Left hindlimb (tissue), 1 donor: ENCODE measurements at places on chromosomes 16 and 17.

DNA sequence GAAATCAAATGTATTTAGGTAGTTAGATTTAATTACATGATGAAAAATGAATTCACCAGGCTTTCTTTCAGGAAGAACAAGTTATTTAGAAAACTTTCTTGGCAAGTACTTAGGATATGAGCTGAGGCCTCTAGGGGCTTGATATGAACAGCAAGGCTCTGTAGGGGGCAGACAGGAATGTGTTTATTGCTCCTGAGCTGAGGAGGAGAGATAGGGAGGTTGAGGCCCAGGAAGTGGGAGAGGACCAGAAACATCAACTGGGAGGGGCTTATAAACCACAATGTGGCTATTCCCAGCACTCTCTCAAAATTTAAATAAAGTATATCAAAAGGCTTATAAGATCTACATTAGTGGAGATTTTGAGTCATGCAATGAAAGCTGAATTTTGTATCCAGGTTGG, 154.0 kb upstream of the MAF start:
- no peak for DNase-seq

DNA sequence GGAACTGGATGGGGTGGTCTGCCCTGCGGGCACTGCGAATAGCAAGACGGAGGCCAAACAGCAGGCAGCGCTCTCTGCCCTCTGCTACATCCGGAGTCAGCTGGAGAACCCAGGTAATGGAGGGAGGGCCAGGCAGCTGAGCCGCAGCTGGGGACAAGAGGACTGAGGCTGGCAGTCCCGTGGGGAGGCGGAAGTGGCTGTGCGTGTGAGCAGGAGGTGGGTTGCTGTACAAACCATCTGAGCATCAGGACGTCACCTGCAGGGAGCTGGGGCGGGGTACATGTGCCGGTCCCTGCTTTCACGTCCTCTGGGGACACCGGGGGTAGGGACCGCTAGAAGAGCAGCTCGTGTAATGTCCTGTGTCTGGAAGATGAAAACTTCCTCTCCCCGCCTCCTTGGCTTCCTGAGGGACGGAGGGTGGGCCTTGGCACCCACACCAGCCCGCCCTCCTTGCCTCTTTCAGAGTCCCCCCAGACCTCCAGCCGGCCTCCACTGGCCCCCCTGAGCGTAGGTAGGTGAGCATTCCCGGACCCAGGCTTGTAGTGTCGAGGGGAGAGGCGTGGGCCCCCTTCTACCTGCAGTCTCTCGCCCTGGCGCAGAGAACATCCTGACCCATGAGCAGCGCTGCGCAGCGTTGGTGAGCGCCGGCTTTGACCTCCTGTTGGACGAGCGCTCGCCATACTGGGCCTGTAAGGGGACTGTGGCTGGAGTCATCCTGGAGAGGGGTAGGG, 3.7 kb downstream of the ADAD2 start:
- DNase-seq, result no peak

DNA sequence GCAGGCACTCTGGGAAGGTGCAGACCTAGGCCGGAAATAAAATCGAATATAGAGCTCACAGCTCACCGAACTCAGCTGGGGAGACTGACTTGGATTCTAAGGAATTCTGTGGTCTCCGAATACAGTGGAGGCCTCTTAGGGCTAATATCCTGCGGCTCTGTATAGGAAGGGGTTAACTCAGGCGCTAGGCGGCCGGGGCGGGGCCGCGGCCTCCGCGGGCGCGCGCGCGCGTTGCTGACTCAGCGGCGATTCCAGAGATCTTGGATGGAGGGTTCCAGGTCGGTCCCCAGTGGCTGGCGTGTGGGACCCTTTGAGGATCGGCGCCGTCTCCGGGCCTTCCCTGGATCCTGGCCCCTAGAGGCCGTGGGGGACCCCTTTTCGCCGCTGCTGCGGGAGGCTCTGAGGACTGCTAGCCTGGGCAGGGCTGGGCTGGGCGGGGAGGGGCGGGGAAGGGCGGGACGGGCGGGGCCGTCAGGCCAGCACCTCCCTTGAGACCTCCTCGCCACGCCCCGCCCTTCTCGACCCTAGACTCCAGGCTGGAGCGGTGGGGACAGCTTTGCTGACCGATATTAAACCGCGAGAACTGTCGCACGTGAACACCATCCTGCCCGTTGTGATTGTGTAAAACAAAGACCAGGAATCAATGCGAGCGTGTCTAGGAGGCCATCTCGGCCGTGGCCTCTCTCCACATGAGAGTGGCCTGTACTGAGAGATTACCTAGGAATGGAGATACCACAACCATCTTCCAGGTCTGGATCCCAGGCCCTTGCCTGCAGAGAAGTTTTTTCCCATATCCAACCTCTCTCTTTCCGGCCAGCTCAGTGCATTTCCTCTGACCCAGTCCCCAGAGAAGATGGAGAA, 1.4 kb upstream of the PLEKHH3 start:
- DNase-seq, result peak; percentile 91

- DNase-seq, result no peak
Measured at GRCh38 chr16:67050796-67051195, 21.8 kb downstream of the CBFB start.

DNA sequence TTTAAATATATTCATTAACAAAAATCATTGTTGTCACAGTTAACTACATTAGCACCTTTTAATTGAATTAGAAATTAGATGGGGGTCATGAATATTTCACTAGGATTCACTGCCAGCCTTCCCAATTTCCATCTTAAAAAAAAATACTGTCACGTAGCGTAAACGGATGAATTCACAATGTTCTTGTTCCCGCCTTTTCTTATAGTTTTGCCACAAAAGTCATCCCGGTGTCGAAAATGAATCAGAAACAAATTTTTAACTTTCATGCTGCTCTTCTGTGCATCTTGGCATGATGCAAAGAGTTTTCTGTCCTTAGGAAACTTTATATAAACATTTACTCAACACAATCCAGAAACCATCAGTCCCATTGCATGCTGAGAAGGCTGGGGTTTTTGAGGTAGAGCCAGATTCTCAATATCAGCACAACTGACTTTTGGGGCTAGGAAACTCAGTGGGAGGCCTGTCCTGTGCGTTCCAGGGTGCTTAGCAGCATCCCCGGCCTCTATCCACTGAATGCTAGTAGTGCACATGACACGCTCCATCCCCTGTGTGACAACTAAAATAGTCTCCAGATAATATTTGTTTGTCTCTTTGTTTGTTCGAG, 252.9 kb upstream of the XYLT1 start:
- no peak for DNase-seq

GRCh38 chr17:73187203-73187769, 5.6 kb upstream of the COG1 start:
- DNase-seq, result no peak

DNA sequence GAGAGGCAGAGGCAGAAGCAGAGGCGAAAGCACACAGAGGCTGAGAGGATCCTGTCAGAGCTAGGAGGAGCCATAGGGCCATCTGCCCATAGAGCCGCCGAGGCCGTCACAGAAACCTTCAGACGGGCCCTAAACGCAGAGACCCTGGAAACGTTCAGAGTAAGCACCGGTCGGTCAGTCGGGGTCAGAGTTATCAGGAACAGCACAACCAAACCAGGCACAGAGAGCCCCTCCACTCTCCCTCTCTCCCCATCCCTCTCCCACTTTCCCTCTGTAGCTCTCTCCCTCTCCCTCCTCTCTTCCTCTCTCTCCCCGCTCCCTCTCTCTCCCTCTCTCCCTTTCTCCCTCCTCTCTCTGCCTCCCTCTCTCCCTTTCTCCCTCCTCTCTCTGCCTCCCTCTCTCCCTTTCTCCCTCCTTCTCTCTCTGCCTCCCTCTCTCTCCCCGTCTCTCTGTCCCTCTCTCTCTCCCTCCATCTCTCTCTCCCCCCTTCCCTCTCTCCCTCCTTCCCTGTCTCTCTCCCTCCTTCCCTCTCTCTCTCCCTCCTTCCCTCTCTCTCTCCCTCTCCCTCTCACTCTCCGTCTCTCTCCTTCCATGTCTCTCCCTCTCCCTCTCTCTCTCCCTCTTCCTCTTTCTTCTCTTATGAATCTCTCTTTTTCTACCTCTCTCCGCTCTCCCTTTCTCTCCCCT, 138.9 kb downstream of the C16orf95 start:
- DNase-seq, result no peak

- DNase-seq, result peak; percentile 46
Measured at GRCh38 chr17:79834565-79835469, 4.4 kb downstream of the CBX4 start.

- no peak for DNase-seq
Measured at GRCh38 chr17:81918832-81919545, 1.0 kb upstream of the SIRT7 start.

DNA sequence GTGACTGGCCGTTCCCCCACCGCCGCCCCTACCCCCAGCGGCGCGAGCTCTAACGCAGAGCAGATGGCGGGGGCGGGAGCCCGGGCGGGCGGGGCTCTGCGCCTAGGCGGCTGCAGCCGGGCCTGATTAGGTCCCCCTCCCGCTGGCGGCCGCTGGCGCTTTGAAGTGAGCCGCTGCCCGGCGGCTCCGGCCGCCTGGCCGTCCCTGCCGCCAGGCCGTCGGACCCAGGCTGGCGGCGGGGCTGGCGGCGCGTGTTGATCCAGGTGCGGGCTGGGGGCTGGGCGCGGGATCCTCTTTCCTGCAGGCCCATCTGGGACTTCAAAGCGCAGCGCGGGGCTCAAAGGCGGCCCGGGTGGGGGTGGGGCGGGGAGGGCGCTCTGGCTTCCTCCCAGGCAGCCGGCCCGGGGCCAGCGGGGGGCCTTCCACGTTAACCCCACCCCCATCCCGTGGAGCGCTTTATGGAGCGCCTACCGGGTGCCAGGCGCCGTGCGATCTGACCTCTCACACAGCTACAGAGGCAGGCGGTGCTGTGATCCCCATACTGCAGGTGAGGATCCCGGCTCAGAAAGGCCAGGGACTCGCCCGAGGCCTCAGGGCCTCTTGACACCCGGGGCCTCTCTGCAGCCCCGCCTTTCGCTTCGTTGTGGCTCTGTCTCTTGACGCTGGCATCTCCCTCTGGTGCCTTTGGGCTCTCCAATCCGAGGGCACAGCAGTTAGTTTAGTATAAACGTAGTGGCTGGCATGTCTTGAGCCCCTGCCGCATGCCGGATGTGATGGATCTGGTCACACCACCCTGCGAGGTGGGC, 80.0 kb upstream of the NKD1 start:
- DNase-seq, result no peak

DNA sequence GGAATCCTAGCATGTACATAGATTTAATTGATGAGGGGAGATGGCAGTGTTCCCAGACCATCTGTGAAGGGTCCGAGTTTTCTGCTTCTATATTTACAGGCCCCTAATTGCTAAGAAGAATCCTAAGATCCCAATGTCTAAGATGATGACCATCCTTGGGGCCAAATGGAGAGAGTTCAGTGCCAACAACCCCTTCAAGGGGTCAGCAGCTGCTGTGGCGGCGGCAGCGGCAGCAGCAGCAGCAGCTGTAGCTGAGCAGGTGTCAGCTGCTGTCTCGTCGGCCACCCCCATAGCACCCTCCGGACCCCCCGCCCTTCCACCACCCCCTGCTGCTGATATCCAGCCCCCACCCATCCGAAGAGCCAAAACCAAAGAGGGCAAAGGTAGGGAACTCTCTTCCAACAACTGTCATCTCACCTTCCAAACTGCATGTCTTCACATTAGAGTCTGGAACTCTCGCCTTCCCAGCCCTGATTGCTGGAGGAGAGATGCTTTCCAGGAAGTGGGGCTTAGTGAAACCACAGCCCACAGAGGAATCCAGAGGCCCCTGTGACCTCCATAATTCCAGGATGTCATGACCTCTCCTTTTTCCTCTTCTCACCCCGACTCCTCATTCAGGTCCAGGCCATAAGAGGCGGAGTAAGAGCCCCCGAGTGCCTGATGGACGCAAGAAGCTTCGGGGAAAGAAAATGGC, 4.7 kb downstream of the CHD3 start:
- no peak for DNase-seq

DNA sequence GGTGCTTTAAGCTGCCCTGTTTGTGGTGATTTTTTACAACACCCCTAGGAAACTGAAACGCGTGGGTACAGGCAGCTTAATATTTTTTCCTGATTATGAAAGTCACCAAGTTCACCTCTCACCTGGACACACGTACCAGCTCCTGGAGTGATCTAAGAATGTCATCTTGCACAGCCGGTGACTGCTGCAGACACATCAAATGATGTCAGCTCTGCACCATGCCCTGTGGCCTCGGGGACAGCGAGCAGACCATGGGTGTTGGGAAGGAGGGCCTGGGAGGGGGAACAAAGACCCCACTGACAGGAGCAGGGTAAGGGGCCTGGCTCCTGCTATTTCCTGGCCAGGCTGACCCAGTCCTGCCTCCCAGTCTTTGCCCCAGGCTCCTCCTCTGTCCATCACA, 272.7 kb downstream of the PARN start:
- DNase-seq, result no peak

- DNase-seq, result peak; percentile 47
Measured at GRCh38 chr16:10509534-10510025, 70.8 kb downstream of the EMP2 start.

- DNase-seq, result no peak
Measured at GRCh38 chr16:73764321-73764720, 532.3 kb upstream of the PSMD7 start.

DNA sequence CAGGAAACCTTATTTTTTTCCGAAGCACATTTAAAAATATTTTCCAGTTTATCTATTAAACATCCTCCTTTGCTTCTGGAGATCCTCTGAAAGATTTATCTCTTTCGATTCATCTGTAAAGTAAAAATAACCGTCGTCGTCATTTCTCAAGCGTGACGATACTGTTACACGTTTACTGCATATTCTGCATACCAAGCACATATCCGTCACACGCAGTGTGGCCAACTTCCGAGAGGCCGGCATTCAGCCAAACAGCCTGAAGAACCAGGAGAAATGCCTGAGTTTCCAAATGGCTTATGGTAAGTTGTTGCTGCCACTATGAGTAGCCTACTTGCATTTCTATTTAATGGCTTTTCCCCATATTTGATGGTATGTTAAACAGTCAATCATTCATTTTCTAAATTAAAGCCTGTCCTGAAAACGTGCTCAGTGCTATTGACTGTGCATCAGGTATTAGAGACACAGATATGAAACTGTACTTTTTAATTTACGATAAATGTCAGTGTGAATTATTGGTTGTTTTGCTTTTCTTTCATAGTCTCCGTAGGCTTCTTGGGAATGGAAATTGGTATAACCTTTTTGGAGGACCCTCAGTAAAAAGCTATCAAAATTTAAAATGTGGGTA, 275.7 kb downstream of the WWOX start:
- no peak for DNase-seq

- peak; percentile 9 for DNase-seq
Measured at GRCh38 chr16:72997141-72997542, 50.8 kb downstream of the ZFHX3 start.

DNA sequence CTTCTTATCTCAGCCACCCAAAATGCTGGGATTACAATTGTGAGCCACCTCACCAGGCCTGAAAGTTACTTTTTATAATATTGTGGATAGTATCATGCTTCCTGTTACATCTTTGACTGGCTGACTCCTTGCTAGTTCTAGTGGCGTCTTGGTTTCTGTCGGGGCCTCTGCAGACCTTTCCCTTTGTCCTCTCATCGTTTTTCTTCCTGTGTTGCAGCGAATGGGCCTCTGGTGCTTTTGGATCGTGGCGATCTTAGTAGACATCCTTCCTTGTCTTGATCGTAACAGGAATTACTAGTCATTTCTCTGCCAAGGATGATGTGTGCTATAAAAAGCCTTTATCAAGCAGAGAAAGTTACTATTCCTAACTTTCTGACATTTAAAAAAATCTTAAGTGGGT, 20.8 kb downstream of the ASPSCR1 start:
- DNase-seq, result no peak

GRCh38 chr16:67668495-67669157, 2.0 kb downstream of the C16orf86 start:
- peak; percentile 32 for DNase-seq

- DNase-seq, result no peak
Measured at GRCh38 chr16:70591615-70592014, 54.7 kb upstream of the IL34 start.

- no peak for DNase-seq
Measured at GRCh38 chr17:65393514-65393913, 167.9 kb downstream of the AXIN2 start.
